Adrenal gland (tissue), 19 donors: ENCODE measurements at places on chromosomes 11 and 22. TPM values are rescaled to one million over a fixed set of nuclear protein-coding genes. Genes with fewer than 3 reads are reported as not detected.

GRCh38 chr11:81255895-81256294 lies 1477.8 kb downstream of the FAM181B start:
- no peak for DNase-seq

Gene BIRC3
- total RNA-seq, result 4.5 TPM

GRCh38 chr11:87954476-87954875 lies 220.8 kb downstream of the RAB38 start:
- DNase-seq, result no peak

DNA sequence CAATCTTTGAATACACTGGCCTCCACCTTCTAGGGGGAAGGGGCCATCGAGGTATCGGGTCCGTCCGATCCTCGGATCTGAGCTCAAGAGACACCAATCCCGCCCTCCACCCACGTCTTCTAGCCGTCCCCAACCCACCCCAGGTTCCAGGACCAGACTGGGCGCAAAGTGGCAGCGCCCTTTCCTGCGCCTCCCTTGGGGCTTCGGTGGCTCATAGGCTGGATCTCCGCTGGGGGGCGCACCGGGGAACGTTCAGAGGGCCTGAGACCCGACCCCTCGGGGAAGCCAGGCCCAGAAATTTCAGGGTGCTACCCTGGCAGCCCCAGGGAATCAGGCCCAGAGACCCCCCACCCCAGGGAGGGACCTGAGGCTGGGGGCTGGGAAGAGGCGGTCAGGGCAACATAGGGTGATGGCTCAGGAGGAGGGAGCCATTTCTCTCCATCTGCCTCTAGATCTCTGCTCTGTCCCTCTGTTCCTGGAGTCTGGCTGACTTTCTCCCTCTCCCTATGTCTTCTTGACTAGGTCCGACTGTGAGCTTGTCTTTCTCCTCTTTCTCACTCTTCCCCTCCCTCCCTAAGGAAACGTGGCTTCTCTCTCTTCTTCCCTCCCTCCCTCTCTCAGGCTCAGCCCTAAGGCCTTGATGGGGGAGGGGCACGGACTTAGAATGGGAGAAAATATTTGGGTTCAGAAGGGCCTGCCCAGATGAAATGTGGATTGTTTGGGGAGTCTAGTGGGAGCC lies 1.1 kb downstream of the CREB3L1 start:
- peak; percentile 75 for DNase-seq

- no peak for DNase-seq
Measured at GRCh38 chr22:26182723-26183122, 13.5 kb downstream of the SEZ6L start.

Gene PNPLA5
- total RNA-seq, result not detected

DNA sequence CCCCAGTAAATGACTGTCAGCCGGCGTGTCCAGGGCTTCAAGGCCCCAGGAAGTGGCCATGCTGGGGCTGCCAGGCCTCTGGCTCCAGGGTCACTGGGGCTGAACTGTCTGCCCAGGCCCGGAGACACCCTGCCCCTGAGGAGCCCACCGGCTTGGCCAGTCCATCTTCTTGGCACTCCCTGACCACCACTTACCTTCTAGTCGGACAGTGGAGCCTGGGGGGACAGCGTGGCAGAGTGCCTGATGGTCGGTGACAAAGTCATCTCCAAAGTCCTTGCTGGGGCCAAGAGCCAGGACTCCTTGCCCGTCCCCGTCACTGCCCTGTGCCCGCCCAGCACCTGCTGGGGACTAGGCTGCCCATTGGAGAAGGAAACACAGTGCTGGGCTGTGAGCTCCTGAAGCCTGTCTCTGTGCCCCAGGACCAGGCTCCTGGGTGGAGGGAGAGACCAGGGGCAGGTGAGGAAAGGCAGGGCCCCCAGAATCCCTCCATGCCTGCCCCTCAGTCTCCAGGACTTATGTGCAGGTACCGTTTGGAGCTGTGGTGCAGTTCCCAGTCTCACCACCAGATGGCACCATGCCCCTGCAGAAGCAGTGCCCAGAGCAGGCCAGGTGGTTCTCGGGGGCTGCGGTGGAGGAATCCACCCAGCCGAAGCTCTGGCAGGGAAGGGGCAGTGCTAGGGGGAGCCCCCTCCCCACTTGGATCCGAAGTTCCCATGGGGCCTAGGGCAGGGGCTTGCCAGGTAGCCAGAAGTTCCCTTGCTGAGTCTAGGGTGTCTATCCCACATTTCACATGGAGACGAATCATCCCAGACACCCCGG lies 6.0 kb upstream of the CCDC188 start:
- peak; percentile 90 for DNase-seq

Gene RASL10A
- total RNA-seq, result 3.7 TPM

GRCh38 chr22:36546932-36547331 lies 18.0 kb upstream of the EIF3D start:
- no peak for DNase-seq

Gene CDHR5
- 1.1 TPM for total RNA-seq

DNA sequence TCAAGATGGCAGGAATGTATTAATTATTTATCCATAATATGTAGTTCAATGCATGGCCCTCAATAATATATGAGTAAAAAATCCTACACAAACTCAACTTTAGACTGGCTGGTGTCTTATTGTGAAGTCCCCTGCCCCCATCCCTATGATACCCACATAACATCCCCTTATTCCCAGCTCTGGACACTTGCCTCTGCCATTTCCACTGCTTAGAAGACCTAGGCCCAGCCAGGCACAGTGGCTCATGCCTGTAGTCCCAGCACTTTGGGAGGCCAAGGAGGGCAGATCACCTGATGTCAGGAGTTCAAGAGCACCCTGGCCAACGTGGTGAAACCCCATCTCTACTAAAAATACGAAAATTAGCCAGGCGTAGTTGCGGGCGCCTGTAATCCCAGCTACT lies 84.4 kb downstream of the BDNF start:
- no peak for DNase-seq

GRCh38 chr11:18393581-18394274 lies 635 bp upstream of the LDHA start:
- DNase-seq, result peak; percentile 84

DNA sequence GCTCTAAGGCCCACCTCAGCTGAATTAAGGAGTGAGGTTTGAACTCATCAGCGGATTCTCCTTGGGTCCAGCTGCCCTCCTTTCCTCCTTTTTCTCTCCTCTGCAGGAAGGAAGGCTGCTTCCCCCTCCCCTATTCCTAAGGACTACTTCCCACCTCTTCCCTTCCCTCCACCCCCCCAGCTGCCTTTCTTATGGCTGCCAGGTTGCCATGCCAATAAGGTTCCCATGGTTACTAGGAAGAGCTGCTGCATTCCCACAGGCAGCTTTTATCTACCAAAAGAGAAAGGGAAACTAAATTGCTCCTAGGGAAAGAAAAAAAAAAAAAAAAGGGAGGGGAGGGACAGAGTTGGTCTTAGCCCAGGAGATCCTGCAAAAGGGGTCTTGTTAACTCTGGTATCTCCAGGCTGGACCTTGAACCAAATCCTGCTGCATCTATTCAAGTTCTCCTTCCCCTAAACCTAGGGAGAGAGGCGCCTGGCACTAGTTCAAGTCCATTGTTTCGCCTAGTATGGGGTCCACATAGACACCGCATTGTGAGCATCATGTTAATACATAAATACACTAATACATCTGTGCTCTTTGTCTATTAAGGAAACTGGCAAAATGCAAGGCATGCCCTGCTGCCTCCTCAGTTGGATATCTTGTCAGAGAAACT lies 21.2 kb upstream of the FEZ1 start:
- peak; percentile 20 for DNase-seq

Gene FOLR1
- total RNA-seq, result 0.95 TPM

GRCh38 chr22:22098457-22099193 lies 116.0 kb upstream of the TOP3B start:
- DNase-seq, result no peak

GRCh38 chr11:9664276-9665171 lies 647 bp downstream of the SWAP70 start:
- DNase-seq, result peak; percentile 51

- peak; percentile 53 for DNase-seq
Measured at GRCh38 chr11:27471589-27472397, 797 bp downstream of the LGR4 start.

GRCh38 chr11:71472941-71473792 lies 20.2 kb downstream of the NADSYN1 start:
- no peak for DNase-seq

Gene LDLRAD3
- 6.1 TPM for total RNA-seq
